ENCODE measurements at places on chromosomes 3 and 15.

- no peak for DNase-seq
These were observed 759 bp upstream of the TTBK2 start for GRCh38 chr15:42921342-42921731.

GRCh38 chr3:169241991-169242707, 421.4 kb downstream of the MECOM start:
- no peak for DNase-seq

DNA sequence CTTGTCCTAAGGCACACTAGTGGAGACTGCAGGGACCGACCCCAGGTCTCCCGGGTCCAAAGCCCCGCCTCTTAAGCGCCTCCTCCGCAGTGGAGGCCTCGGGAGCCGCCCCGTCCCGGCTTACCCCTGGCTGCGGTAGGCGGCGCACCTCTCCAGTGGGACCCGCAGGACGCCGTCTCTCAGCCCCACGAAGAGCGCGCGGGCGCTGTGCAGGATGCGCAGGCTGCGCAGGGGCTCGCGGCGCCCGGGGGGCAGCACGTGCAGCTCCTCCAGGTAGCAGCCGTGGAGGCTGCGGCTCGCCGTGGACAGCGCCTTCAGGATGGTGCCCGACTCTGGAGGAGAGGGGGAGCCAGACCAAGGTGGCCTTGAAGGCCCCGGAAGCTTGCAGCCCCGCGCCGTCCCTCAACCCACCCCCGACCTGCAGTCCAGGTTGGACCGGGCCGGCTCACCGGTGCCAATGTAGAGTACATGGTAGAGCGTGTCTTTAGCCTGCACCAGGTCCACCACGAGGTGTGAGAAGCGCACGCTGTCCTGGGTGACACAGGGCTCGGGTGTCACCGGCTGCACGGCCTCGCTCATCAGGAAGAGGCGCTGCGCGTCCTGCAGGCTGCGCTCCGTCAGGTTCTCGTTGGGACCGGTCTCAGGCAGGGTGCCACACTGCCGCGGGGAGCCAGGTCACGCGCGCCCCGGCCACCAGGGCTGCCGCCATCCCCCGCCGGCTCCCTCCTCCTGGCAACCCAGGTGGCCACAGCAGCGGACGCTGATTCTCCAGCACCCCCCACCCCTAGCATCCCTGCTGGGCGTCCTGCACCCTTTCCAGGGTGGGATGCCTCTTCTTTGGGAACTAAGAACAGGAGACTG, 105.5 kb downstream of the SEMA5B start:
- no peak for DNase-seq

- DNase-seq = no peak
These were observed 11.5 kb upstream of the TSEN2 start for GRCh38 chr3:12472796-12473195.

DNA sequence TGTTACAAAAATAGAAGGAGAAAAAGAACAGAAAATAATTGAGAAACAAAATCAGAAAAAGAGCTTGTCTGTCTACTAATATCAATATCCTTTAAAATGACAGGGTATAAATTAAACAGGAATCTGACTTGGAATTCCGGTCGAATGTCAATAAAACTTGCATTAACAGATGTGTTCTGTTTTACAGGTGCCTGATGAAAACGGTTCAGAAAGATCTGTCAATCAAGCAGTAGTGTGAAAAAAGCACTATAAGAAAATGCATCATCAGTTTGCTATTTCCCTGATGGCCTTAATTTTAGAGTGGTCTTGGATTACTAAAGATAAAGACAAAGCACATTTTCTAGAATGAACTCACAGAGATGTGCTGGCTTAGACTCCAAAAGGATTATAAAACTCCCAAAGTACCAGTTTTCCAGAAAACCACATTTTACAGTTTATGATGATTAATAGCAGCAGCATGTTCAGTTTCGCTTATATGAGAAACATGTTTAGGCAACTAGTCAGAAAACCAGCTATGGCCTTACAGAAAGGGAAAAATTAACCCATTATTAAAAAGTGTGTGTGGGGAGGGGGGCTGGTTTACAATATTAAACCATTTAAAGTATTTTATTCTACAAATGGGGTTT, 8.2 kb upstream of the C3orf38 start:
- DNase-seq = no peak

- no peak for DNase-seq
These were observed 6.9 kb downstream of the NEK11 start for GRCh38 chr3:131033480-131034080.

- no peak for DNase-seq
These were observed 56.7 kb downstream of the DRD3 start for GRCh38 chr3:114122027-114122709.

DNA sequence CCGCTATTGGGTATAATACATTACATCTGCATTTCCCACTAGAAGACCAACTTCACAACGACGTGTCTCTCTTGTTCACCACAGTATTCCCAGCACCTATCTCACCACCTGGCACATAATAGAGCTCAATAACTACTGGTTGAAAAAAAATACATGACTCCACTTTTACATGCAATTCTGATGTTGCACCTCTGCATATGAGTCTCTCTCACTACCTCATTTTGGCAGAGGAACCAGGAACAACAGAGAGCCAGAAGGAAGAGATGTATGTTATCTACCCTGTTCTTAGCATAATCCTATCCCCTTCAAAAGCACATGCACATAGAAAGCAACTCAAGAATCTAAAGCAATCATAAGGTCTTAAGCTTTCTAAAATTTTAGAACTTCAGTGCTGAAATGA, 61.6 kb downstream of the SHQ1 start:
- no peak for DNase-seq

DNA sequence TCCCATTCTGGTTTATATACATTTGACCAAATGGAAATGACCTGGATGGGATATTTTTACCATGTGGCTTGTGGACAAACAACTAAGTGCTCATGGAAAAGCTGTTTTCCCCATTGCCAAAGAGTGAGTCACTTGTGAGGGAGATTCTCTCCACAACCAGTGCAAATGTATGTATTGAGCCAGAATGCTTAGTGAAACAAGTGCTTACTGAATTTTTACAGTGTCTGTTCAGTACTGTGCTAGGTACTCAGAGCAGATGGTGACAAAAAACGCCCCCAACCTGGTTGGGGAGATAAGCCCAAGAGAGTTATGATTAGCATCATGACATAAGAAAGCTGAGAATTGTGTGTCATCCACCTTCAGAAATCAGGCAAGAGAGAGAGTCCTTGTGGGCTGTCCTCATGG, 2.3 kb downstream of the CHP1 start:
- no peak for DNase-seq

DNA sequence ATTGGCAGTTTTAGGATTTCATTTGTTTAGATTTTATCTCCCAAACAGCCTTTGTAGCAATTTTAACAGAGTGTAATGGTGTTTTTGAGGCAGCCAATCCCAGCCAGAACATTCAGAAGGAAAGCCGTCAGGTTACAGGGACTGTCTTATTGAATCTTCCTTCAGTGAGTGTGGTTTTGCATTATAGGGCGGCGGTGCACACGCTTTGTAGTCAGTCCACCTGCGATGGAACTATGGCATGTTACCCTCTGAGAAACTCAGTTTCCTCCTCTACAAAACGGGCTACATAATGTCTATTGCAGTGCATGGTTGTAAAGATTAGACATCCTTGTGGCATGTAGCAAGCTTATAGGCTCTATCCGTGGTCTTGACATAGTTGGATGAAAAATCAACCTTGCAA, 1.0 kb downstream of the LRRC28 start:
- DNase-seq = no peak

- DNase-seq = peak; percentile 12
These were observed 18.8 kb upstream of the SSUH2 start for GRCh38 chr3:8663177-8664061.

DNA sequence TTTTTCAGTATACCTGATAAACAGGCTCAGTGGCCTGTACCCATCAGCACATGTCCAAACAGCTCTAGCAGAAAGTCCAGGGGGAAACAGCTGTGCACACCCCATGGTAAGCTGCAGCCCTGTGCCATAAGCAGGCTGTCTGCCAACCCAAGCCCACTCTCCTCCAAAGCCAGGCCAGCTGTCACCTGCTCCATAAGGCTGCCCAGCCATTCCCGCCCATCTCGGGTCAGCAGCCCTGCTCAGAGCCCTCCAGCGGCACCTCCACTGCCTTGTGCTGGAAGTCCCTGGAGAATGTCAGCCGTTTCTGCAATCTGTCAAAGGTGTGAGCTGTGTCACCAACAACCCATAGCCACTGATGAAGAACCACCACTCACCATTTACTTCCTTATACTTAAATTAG, 82.0 kb downstream of the NTRK3 start:
- no peak for DNase-seq

DNA sequence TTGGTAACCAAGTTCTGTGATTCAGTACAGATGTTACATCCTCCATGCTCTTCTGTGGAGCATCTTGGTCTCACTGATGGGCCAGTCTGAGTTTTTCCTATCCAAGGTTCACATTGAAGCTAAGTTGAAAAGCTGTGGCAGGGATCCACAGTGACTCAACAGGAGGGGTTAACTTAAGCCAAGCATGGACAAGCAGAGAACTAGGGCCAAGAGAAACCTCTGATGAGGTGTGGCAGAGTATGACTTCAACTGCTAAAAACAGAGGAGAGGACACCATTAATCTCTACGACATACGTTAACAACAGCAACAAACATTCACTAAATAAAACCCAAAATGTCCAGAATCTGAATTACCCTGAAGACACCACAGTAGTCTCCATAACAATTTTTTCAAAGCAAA, 268.1 kb upstream of the UBE2E2 start:
- DNase-seq = no peak

DNA sequence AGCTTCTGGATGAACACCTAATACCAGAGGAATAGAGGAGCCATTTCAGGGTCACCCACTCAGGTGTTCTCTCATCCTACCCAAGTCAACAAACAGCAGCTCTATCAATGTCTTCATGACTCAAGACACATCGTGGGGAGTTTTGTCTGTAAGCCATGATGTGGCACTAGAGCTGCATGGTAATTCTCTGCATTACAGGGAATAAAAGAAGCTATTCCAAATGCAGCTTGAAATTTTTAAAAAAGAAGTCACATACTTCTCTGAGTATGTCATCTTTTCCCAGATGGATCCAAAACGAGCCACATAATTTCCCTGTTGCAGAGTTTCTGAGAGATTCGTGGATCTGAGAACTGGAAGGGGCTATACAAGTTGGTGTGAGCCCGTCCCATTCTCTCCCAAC, 6.1 kb upstream of the THSD4 start:
- DNase-seq = no peak

DNA sequence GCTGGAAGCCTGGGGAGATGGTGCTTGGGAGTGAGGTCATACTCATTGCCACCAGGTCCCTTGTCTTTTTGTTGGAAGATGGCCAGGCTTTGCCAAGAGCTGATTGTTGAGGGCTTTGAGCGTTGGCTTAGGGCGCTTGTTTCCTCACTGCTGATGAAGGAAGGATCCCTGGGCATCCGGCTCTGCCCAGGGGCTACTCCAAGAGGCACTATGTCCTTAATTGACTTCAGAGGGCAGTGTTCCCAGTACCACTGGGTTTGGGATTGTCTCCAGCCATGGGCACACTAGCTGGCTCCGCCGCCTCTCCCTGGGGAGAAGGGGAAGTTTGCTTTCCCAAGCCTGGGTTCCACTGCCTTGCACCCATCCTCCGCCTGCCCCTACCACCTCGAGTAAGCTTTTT, 57.2 kb upstream of the RGMA start:
- DNase-seq = peak; percentile 11

GRCh38 chr3:34020726-34021680, 222.6 kb downstream of the PDCD6IP start:
- DNase-seq = no peak

DNA sequence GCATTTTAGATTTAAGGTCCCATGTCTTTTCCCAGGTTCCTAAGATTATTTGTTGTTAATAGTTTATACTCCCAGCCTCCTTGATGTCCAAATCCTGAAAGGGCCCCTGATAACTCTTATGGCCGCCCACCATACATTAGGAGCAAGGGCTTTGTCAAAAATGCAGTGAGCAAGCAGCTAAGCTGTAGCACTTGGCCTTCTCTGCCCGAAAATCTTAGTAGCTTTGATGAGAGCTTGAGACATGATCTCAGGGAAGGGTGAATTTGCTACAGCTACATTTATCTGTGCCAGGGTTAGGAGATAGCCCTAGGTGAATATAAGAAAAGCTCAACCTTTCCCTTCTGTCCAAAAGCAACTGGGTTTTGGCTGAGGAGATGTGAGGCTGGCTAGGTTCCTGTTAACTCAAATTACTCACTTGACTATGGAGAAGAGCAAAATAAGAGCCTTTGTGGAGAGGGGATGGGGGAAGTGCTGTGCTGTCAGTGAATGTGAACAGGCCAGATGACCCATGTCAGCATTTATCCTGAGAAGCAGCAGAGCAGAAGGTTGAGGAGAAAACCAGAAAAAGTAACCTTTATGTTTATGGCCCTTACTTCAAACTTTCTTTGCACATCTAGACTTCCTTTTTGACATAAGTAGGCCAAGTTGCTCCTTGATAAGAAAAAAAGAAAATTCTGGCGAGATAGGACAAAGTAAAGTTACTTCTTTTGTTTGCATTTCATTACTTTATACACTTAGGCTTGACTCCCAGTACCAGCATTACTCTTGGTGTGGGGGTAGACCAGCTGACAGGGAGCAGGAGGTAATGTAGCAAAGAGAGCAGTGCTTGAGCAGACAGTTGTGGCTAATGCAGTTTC, 21.1 kb downstream of the MAPK6 start:
- peak; percentile 11 for DNase-seq

DNA sequence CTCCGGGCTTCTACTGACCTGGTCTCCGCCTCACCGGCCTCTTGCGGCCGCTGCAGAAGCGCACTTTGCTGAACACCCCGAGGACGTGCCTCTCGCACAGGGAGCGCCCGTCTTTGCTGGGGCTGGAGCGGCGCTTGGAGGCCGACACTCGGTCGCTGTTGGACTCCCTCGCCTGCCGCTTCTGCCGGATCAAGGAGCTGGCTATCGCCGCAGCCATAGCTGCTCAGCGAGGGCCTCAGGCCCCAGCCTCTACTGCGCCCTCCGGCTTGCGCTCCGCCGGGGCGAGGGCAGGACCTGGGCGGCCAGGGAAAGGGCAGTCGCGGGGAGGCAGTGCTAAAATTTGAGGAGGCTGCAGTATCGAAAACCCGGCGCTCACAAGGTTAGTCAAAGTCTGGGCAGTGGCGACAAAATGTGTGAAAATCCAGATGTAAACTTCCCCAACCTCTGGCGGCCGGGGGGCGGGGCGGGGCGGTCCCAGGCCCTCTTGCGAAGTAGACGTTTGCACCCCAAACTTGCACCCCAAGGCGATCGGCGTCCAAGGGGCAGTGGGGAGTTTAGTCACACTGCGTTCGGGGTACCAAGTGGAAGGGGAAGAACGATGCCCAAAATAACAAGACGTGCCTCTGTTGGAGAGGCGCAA, 319.2 kb downstream of the FGF12 start:
- peak; percentile 1 for DNase-seq

- DNase-seq = no peak
These were observed 146.1 kb upstream of the BCHE start for GRCh38 chr3:165983284-165983683.

- no peak for DNase-seq
These were observed 135.5 kb downstream of the CBLB start for GRCh38 chr3:105733356-105733755.

GRCh38 chr3:140545756-140546155, 132.1 kb upstream of the TRIM42 start:
- DNase-seq = no peak

DNA sequence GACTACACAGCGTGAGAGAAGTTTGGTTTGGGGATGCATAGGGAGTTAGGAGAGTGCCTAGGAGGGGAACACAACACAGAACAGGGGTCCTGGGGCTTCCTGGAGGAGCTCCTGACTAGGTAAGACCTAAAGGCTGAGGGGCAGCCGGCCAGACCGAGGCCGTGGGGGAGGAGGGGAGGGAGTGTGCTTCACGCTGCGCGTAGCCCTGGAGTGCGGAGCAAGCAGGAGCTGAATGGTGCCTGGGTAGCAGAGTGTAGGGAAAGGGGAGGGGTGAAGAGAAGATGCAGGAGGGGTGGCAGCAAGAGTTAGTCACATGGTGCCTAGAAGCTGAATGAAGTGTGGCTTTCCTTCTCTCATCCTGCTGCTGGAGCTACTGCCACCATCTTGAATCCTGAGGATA, 32.4 kb upstream of the HHATL start:
- no peak for DNase-seq

All from nucleus accumbens (tissue), 56 donors.